HuH-7.5 (cell line): ENCODE measurements at places on chromosomes 7 and 10.
A peak's percentile ranks its signal among the peaks of the same experiment; 100 is the strongest.

GRCh38 chr7:46630031-46630430 lies 709.0 kb upstream of the IGFBP3 start:
- no peak for DNase-seq

DNA sequence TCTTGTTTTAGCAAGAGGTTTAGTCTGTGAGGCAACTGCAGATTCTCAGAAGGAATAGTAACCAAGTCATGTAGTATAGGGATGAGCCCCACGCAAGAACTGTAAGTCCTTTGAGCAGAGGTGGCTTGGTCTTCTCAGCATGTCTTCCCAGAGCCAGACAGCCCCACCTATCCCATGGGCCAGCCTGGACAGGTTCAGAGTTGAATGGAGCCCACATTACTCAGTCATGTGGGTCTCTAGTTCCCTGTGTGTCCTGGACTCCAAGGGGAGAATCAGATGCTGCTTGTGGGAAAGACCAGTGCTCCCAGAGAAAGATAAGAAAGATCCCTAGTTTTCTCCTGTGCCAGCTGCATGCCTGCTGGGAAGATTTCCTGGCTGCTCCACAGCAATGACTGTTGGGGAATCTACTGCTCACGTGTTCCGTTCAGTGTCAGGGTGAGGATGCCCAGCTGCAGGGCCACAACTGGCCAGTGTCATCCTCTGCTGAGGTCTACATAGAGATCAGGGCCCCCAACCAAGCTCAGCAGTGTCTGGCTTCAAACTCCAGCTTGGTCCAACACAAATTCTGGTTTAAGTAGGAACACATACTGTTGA lies 66.9 kb upstream of the UNC5B start:
- no peak for DNase-seq

DNA sequence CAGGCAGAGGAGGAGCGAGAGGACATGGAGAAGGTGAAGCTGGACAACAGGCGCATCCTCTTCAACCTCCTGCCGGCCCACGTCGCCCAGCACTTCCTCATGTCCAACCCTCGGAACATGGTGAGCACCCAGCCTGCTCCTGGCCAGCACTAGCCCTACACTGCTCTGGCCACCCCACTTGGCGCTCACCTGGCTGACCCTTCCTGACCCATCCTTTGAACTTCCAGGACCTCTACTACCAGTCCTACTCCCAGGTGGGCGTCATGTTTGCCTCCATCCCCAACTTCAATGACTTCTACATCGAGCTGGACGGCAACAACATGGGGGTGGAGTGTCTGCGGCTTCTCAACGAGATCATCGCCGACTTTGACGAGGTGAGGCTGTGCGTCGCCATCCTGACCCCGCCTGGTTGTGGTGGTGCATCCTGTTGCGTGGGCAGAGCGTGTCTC lies 129.2 kb downstream of the ADCY1 start:
- no peak for DNase-seq

DNA sequence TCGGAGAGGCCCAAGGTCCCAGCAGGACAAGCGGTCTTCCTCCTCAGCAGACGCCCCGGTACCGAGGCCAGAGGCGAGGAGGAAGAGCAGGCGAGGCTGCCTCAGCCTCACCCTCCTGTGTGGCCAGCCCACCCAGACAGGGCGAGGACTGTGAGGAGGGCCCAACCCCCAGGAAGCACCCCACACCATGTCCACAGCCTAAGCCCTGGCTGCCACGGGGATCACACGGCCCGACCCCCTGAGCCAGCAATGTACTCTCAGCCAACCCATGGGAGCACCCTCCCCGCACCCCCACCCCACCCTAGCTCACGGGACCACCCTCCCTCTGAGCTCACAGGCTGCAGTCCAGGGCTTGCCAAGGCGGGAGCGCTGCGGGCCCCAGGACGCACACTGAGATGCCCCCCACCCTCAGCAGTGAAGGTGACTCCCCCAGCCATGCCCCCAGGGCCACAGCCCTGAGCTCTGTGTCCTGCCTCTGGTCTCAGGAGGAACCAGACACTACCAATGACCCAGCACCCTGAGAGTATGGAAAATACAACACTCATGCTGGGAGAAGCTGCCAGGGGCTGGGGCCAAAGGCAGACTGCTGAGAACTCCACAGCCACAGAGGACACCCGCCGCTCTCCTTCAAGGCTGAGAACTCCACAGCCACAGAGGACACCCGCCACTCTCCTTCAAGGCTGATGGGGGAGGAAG lies 93.6 kb downstream of the MAD1L1 start:
- DNase-seq = no peak

- DNase-seq = no peak
These were observed 141.6 kb downstream of the TSPAN12 start for GRCh38 chr7:120716307-120716706.

DNA sequence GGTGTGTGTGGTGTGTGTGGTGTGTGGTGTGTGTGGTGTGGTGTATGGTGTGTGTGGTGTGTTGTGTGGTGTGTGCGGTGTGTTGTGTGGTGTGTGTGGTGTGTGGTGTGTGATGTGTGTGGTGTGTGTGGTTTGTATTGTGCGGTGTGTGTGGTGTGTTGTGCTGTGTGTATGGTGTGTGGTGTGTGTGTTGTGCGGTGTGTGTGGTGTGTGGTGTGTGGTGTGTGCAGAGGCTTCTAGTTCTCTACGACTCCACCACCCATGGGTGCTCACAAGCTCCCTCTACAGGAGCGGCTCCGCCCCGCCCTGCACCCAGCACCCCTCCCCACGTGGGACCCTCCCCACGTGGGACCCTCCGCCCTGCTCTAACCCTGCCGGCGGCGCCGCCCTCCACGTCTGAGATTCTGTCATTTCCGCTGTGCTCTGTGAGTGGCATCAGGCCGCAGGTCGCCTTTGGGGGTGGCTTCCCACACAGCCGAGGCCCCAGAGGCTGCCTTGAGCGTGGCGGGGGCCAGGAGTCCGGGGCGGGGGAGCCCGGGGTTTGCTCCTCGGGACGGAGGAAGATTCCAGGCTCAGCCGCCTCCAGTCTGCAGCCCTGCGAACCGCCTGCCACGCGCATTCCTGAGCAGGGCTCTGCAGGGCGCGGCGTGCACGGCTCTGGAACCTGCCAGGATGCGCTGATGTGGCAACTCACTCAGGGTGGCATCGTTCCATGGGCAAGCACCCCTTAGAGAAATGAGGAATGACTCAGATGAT lies 37.0 kb upstream of the DNAJB6 start:
- no peak for DNase-seq

- no peak for DNase-seq
These were observed 91.4 kb downstream of the PPP1R3C start for GRCh38 chr10:91541481-91541880.

DNA sequence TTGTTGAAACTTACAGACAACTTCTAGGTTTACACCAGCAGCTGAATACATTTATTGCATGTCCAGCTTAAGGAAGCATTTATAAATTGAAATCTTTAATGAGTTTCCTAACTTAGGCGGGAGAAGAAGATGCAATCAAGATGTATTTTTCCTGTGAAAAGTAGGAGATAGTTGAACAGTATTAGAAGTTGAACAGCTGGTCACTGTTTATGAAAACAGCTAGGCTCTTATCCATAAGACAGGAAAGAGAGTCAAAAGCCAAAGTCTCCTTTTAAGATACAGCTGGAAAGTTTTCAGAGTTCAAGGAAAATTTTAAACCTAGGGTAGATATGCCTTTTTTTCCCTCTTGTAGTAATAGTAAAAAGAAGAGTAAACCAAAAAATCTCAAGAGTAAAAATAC lies 236.1 kb upstream of the FERD3L start:
- DNase-seq = no peak

DNA sequence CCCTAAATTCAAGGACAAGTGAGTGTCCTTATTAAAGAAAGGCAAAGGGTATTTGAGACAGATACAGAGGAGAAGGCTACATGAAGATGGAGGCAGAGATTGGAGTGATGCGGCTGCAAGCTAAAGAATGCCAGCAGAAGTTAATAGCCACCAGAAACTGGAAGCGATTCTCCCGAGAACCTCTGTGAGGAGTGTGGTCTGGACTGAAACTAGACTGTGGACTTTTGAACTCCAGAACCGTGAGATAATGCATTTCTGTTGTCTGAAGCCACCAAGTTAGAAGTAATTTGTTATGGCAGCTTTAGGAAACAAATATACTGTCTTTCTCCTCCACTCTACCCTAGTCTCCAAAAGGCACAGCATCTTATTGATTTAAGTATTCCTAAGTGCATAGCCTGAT lies 80.3 kb upstream of the CREB5 start:
- no peak for DNase-seq

DNA sequence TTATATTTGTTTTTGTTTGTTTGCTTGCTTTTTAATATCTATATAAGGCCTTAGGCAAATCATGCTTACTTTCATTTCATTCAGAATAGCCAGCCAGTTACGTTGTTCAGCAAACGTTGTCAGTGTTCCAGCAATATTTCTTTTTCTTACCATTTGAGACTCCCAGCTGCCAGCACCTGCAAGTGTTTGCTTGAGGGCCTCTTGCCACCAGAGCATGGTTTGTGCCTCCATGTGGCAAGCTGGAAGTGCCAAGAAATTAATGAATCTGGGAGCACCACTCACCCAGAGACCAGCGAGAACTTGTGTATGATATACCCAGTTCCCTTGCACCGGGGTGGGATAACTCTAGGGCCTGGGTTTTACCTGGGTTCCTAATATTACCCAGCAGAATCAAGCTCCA lies 177.1 kb upstream of the CSTF2T start:
- DNase-seq = no peak

- peak; percentile 85 for DNase-seq
These were observed 10.3 kb downstream of the CRHR2 start for GRCh38 chr7:30671793-30672465.

DNA sequence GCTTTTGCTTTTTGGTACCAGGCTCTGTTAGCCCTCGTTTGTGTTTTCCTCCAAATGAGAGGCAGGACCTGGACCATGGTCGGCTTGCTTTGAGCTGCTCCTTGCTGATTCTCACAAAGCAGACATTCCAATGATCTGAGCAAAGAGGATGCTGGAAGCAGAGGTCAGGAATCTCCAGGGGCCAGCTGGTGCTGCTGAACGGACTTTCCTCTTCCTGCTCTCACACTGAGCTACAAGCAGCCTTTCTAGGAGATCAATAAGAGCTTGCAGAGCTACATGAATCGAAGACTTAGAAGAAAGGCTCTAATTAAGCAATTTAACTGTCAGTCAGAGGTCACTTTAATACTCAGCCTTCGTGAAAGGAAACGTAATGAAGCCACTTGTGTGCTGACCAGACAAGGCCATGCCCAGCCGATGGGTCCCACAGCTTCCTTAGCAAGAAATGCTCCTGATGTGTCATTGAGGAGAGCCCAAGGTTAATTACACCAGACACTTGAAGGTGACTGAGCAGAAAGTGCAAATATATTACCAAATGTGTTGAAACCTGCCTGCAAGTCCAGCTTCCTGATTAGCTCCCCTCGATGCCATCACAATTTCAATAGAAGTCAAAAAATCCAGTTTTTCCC lies 151.3 kb upstream of the RSU1 start:
- DNase-seq = peak; percentile 23

DNA sequence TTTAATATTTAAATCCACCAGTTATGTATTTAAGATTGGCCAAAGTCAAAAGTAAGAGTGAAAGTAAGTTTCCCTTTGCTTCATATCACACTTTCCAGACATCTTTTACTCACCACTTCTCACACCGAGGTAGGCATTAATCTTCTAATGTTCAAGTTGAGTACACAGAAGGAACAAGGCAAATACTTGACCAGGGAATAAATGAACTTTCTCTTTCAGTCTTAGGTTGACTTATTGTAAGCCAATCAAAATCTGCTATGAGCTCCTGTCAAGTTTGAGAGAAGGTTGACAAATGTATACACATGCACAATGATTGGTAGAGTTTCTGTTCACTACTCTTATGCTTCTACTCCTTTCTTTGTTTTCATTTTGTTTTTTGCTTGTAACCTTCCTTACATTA lies 842.5 kb downstream of the REEP3 start:
- DNase-seq = no peak

DNA sequence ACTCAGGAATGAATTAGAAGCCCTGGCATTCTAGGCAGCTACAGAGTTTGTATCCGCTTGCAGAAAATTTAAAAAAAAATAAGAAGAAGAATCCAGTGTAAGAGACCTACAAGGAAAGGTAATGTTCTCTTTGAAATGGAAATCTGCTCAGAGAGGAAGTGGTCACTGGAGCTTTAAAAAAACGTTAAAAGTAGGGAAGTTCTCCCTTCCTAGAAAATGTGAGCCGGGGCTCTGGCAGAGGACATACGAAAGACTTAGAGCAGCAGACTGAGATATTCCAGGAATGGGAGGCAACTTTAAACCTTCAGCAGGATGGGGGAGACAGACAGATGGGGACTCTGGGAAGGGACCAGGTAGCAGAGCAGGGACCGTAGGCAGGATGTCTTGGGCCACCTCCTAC lies 149.4 kb upstream of the NPS start:
- no peak for DNase-seq

GRCh38 chr7:51280156-51280555 lies 36.5 kb downstream of the COBL start:
- no peak for DNase-seq

GRCh38 chr7:95999481-95999880 lies 227.1 kb downstream of the DYNC1I1 start:
- no peak for DNase-seq

GRCh38 chr7:94666879-94667587 lies 11.1 kb upstream of the SGCE start:
- no peak for DNase-seq

GRCh38 chr7:100678291-100678984 lies 4.9 kb downstream of the GNB2 start:
- DNase-seq = no peak

- DNase-seq = peak; percentile 99
These were observed 168.9 kb downstream of the NRF1 start for GRCh38 chr7:129780257-129780973.

- DNase-seq = no peak
These were observed 1.8 kb upstream of the HOXA11 start for GRCh38 chr7:27186668-27187474.

GRCh38 chr7:45573661-45574415 lies at the start of gene ADCY1:
ADCY1 (plus strand) TSS chr7:45574368; CDS start chr7:45574544, 176 bp downstream.
- no peak for DNase-seq

GRCh38 chr10:12194752-12195271 lies 879 bp downstream of the NUDT5 start:
- DNase-seq = no peak

DNA sequence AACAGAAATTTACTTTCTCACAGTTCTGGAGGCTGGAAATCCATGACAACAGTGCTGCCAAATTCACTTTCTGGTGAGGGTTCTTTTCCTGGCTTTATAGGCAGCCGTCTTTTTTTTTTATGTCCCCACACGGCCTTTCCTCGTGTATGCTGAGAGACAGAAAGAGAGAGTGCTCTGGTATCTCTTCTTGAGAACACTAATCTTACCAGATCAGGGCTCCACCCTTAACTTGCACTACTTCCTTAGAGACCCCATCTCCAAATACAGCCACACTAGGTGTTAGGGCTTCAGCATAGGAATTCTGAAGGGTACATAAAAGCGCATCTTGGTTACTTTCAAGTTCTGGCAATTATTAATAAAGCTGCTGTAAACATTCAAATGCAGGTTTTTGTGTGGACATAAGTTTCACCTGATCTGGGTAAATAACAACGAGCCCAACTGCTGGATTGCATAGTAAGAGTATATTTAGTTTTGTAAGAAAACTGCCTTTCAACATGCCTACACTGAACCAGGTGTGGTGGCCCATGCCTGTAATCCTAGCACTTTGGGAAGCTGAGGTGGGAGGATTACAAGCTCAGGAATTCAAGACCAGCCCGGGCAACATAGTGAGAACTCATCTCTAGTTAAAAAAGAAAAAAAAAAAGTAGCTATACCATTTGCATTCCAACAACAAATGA lies 8.2 kb upstream of the C1GALT1 start:
- DNase-seq = no peak

- no peak for DNase-seq
These were observed 24.3 kb downstream of the CTTNBP2 start for GRCh38 chr7:117848941-117849340.
